ENCODE measurements at places on chromosomes 2 and 18. TPM values are rescaled to one million over a fixed set of nuclear protein-coding genes. Genes with fewer than 3 reads are reported as not detected.

The SLC8A1 gene
- total RNA-seq, result 10.6 TPM

The EMILIN1 gene
- 0.80 TPM for total RNA-seq

The DHRS9 gene
- total RNA-seq, result 0.14 TPM

The CAMKMT gene
- total RNA-seq, result 5.4 TPM

The VWA3B gene
- total RNA-seq, result not detected

The ACYP2 gene
- 3.5 TPM for total RNA-seq

The COLEC11 gene
- total RNA-seq, result 2.4 TPM

The TACR1 gene
- total RNA-seq, result not detected

The PIEZO2 gene
- total RNA-seq, result 7.5 TPM

The FSHR gene
- total RNA-seq, result not detected

The RGPD3 gene
- 0.29 TPM for total RNA-seq

The IMP4 gene
- 219 TPM for total RNA-seq

The ANO7 gene
- total RNA-seq, result 1.2 TPM

The ELOA2 gene
- not detected for total RNA-seq

The ADCYAP1 gene
- not detected for total RNA-seq

The ARHGAP28 gene
- total RNA-seq, result 2.3 TPM

The KANSL3 gene
- total RNA-seq, result 30.8 TPM

The CCDC121 gene
- 2.5 TPM for total RNA-seq

The TUBA4B gene
- total RNA-seq, result 0.52 TPM

The ICOS gene
- not detected for total RNA-seq

The HOXD8 gene
- 26.5 TPM for total RNA-seq

The POTEJ gene
- total RNA-seq, result not detected

The SMAD4 gene
- 82.6 TPM for total RNA-seq

The SCYGR6 gene
- total RNA-seq, result not detected

The ACMSD gene
- 0.29 TPM for total RNA-seq

Measured in epithelial cell of proximal tubule (primary cell).